Natural killer cell (primary cell): ENCODE measurements at places on chromosomes 5 and 9.

DNA sequence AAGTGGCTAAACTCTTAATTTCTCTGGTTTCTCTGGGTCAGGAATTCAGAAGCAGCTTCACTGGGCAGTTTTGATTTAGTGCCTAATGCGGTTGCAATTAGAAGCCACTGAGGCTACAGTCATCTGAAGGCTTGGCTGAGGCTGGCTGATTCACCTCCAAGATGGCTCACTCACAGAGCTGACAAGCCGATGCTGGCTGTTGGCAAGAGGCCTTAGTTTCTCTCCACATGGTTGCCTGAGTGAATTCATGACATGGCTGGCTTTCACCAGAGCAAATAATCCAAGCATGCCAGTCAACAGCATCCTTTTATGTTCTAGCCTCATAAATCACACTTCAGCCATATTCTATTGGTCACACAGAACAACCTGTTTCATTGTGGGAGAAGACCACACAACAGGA lies 2.8 kb upstream of the CDK7 start:
- DNase-seq: no peak

DNA sequence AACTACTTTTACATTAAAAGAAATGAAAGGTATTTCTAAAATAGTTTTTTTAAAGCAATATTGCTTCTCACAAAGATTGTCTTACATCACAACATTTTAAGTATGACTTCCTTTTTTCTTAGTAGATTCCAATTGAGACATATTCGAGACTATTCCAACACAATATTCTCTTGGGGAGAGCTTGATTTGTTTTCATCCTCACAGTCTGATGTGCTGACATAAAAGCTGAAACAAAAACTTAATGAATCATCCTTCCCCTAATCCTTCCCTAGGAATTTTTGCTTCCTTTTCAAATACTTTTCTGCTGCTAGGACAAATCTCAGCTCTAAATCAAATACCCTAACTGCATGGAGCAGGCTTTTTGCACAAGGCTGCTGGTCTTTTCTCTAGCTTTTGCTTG lies 245.8 kb upstream of the MAP3K1 start:
- DNase-seq: no peak

DNA sequence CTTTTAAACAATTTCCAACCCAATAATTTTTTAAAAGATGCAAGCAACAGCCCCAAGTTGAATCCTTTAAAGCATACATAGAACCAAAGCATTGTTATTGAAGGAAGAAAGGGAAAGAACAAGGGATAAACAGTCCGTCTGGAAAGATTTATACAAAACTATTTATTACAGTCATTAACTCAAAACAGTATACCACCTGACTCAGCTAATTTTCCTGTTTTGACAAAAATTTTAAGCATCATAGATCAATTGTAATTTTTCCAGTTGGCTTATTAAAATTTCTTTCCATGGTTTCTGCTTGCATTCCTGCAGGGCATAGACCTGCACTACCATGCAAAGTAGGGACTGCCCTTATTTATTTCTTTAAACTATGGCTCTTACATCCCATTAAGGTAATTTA lies 29.9 kb downstream of the AP3B1 start:
- no peak for DNase-seq

GRCh38 chr5:42507451-42508097 lies 84.3 kb downstream of the GHR start:
- no peak for DNase-seq

DNA sequence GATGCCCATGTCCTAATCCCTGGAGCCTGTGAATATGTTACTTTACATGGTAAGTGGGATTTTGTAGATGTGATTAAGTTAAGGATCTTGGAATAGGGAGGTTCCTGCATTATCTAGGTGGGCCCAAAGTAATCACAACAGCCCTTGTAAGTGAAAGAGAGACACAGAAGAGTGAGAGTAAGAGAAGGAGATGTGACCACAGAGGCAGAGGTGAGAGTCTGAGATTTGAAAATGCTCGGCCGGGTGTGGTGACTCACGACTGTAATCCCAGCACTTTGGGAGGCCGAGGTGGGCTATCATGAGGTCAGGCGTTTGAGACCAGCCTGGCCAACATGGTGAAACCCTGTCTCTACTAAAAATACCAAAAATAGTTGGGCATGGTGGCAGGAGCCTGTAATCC lies 2.6 kb upstream of the HINT1 start:
- DNase-seq: no peak

- no peak for DNase-seq
Observed at GRCh38 chr9:23701291-23701690, 124.7 kb downstream of the ELAVL2 start.

DNA sequence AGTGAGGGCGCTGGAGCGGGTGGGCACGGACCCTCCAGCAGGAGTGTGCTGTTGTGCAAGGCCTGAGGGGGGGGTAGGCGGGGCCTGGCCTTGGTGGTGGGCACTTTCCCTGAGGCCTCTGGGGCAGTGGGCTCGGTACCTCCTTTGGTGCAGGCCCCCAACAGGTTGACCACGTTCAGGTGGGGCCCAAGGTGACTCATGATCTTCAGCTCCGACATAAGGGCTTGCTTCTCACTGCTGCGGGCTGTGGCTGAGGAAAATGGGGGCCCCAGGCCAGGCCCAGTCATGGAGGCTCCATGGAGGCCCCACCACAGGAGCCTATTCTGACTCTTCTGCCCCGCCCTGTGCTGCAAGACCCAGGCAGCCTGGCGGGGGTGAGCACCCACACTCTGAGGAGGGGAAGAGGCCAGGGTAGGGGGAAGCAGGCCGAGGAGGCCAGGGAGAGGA lies 31.5 kb downstream of the PDGFRB start:
- DNase-seq: no peak

- DNase-seq: no peak
Observed at GRCh38 chr5:16794269-16794913, 141.7 kb downstream of the MYO10 start.
